ENCODE measurements at places on chromosomes 7 and 10.

DNA sequence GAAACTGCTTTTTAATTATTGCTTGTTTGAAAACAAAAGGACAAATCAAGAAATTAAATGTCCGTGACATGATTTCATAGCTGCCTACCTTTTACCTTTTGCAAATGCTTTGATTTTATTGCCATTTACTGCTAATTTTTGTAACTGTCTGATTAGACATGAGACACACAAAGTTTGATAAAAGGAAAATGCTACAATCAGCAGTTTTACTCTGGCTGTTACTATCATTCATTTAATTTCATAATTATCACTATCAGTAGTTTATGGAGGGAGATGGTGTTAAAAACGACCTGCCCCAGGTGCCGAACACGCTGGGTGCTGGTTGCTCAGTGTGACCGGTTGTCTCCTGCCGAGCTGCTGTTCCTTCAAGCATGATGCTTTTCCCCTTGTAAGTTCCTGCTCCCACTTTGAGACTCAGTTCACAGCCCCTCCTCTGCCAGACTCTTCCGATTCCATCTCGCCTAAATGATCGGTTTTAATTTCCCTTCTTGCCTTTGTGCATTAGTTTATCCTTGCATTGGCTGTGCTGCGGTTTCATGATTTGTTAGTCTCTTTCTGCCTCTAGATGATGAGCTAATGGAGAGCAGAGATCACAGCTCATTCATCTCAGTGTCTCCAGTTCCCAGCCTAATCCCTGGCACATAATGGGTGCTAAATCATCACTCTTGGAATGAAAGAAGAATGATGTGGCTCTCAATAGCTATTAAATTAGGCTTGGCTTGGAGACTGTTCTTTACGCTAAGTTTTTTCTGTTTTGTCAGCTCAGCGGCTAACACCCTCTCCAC is 110.6 kb downstream of the PFKFB3 start:
- DNase-seq: no peak

GRCh38 chr7:97174303-97174702 is 56.8 kb downstream of the SDHAF3 start:
- no peak for DNase-seq

DNA sequence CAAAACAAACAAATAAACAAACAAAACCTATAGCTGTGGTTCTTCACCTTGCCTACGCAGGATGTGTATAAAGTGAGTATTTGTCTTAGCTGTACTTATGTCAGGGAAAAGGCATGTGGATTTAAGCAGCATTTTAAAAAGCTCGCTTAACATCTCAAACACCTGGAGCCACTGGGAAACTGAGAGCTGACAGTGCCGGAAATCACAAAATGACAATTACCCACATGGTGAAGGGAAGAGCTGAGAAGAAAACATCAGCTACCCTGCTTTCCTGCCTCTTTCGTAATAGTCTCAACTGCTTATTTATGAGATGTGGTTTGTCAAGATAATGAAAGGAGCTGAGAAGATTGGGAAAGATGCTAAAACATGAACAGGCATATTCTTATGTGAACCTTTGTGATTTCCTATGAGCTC is 31.1 kb upstream of the MSMB start:
- DNase-seq: no peak

DNA sequence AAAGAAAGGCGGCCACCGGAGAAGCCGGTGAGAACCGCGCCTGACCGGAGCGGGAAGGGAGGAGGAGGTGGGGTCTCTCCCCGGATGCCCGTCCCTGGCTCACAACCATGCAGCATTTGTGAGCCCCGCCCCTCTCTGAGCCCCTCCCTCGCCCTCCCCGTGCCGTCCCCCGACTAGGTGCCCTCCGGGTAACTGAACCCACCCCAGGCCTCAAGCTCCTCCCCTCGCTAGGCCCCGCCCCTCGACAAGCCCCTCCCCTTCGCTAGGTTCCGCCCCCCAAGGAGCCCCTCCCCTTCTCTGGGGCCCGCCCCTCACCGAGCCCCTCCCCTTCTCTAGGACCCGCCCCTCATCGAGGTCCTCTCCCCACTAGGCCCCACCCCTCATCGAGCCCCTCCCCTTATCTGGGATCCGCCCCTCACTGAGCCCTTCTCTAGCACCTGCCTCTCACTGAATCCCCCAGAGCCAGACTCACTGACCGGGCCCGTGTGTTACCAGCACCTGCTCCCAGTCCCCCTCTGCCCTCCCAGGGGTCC is 42.2 kb upstream of the HSPB1 start:
- DNase-seq: peak; percentile 77

DNA sequence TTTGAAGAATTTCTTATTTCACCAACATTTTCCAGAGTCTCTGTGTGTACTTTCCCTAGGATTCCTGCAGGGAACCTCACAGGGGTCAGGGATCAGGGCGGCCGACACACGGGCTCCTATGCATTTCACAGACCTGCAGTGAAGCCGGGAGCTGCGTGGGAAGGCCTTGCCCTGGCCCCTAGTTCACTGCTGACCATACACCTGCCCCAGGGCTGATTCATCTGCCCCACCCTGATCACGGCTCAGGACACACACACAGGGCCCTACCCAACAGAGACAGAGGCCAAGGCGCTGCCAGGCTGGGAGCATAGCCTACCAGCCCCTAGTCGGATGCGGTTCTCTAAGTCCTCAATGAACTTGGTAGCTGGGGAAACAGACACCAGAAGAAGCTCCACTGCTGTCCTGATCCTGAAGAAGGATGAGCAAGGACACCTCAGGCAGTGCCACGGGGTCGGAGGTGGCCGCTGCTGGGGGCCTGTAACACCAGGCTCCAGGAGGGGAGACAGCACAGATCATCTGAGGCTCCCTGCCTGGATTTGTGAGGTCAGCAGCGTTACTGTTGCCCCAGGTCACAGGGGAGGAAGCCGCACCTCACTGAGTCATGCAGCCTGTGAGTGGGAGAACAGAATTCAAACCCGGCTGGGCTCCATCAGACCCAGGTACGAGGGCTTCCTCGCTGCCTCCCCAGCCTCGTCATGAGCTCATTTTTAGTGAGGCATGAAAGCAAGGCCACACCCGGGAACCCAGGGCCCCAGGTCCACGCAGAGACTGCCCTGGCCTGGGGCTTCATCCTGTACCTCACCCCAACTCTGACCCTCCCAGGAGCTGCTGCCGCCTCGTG is 278.8 kb upstream of the PPP2R2D start:
- DNase-seq: no peak

- DNase-seq: no peak
Measured at GRCh38 chr10:78736926-78737630, 331.7 kb upstream of the ZMIZ1 start.

DNA sequence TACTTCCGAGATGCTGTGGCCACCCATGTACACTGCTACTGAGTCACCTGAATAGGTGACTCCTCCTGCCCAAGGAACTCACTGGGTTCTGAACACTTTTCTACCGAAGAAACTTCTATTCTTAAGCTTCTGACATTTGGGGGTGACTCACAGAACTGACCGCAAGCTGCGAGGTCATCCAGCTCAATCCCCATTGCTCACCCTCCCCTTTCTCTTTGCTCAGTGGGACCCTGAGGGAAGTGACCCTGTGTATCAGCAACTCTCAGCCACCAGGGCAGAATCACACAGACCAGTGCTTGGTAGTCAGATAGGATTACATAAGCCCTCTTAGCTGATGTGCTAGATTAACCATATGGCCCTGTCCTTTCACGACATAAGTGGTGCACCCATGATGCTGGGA is 46.3 kb downstream of the INSYN2A start:
- DNase-seq: peak; percentile 34

DNA sequence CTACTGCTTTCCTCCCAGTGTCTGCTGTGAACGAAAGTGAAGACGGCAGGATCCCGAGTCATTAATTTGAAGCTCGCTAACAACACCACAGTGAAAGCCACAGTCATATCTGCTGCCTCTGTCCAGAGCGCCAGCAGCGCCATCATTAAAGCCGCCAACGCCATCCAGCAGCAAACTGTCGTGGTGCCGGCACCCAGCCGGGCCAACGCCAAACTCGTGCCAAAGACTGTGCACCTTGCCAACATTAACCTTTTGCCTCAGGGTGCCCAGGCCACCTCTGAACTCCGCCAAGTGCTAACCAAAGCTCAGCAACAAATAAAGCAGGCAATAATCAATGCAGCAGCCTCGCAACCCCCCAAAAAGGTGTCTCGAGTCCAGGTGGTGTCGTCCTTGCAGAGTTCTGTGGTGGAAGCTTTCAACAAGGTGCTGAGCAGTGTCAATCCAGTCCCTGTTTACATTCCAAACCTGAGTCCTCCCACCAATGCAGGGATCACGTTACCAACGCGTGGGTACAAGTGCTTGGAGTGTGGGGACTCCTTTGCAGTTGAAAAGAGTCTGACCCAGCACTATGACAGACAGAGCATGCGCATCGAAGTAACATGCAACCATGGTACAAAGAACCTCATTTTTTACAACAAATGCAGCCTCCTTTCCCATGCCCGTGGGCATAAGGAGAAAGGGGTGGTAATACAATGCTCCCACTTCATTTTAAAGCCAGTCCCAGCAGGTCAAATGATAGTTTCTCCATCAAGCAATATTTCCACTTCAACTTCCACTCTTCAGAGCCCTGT is 94.8 kb upstream of the KCNMA1 start:
- no peak for DNase-seq

- peak; percentile 20 for DNase-seq
Measured at GRCh38 chr7:155482511-155483183, 24.7 kb downstream of the EN2 start.

GRCh38 chr10:4260483-4261124 is 475.6 kb upstream of the KLF6 start:
- DNase-seq: no peak

Measured in D341Med (cell line).